Amniotic epithelial cell (primary cell): ENCODE measurements at places on chromosomes 2 and 18.

GRCh38 chr2:76973610-76974009 lies 548.6 kb downstream of the LRRTM4 start:
- DNase-seq, result no peak

GRCh38 chr2:205936446-205936845 lies 149.5 kb downstream of the INO80D start:
- DNase-seq, result no peak

- DNase-seq, result peak; percentile 90
Measured at GRCh38 chr2:23376972-23377371, 8.0 kb upstream of the KLHL29 start.

DNA sequence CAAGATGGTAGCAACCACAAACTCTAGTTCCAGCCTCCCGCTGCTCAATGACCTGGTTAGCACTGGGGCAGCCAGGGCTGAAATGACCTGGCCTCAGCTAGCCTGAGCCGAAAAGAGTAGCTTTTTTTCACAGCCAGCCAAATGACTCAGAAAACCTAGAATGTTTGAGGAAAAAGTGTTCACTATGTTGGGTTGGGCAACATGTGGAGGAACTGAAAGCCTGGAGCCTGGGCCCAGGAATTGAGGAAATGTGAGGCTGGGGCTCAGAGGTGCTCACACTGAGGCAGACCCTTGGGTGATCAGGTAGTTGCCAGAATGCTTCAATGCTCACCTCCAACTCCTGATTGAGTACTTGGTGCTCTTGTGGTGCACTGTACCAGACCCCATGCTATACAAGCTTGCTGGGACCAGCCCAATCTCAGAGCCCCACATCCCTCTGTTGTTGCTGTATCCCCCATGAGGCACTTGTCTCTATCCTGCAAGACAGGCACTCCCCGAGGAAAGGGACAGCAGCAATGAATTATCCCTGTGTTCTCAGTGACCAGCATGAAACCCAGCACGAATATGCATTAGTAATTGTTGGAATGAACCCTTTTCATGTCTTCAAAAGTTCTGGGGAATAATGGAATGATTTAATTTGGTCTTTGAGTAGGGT lies 116.2 kb downstream of the USP34 start:
- DNase-seq, result peak; percentile 63

DNA sequence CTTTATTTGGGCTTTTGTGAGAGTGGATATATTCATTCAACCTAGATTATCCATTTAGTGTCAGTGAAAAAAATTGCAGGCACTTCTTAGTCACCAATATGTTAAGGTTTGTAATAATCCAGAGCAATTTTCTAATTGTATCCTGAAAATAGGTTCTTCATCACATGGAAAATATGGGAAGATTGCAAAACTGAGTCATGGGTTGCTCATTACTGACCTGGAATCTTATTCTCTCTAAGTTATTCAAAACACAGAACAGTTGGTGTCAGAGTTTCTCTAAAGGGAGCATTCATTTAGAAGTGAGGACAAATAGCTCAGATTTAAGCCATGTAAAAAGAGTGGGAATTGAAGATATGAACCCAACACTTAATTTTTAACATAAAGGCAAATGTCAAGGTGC lies 181.3 kb downstream of the IKZF2 start:
- peak; percentile 61 for DNase-seq

- DNase-seq, result no peak
Measured at GRCh38 chr2:122186761-122187222, 431.3 kb downstream of the TSN start.

GRCh38 chr2:110837446-110838409 lies 105.4 kb downstream of the ACOXL start:
- no peak for DNase-seq

DNA sequence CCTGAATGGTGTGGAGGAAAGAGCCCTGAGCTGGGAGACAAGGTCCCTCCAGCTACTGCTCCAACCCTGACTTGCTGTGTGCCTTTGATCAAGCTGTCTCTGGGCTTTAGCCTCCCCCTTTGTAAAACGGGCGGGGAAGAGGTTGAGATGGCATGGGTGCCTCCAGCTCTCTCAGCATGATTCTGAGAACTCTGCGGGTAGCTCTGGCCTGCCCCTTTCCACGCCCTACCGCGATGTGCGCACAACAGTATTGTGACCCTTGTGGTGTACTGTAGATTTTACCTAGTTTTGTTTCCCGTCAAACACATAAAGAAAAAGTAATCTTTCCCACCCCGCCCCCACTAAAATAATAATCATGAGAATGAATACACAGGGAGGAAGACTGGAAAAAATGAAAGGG lies 5.3 kb downstream of the CD8A start:
- no peak for DNase-seq

DNA sequence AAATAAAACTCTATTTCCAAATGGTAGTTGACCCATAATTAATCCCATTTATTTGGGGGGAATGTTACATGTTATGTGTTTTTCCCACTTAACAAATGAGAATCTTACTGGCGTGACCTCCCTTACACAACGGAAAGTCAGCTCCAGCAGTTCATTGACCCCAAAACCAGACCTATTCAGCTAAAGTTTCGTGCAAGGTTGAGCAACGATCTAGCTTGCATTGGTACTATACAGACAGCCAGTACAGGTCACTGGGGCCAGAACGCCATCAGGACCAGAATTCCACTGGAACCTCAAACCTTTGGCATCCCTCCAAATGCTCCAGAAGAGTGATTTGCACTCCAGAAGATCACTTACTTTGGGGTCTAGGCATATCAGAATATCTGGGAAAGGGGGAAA lies 6.8 kb upstream of the CTAGE1 start:
- peak; percentile 35 for DNase-seq

GRCh38 chr18:8889489-8889888 lies 184.1 kb downstream of the MTCL1 start:
- DNase-seq, result peak; percentile 44

GRCh38 chr2:231665245-231666170 lies 42.8 kb upstream of the PTMA start:
- no peak for DNase-seq

GRCh38 chr2:224819075-224819474 lies 102.9 kb upstream of the CCDC195 start:
- DNase-seq, result no peak

DNA sequence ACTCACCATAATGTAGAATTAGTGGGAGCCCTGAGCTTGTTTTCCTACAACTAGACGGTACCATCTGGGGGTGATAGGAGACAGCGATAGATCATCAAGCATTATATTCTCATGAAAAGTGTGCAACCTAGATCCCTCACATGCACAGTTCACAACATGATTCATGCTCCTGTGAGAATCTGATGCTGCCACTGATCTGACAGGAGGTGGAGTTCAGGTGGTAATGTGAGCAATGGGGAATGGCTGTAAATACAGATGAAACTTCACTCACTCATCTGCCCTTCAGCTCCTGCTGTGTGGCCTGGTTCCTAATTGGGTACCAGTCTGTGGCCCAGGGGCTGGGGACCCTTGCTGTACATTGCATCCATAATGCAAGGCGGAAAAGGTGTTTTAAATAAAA lies 60.7 kb downstream of the USP34 start:
- peak; percentile 27 for DNase-seq

DNA sequence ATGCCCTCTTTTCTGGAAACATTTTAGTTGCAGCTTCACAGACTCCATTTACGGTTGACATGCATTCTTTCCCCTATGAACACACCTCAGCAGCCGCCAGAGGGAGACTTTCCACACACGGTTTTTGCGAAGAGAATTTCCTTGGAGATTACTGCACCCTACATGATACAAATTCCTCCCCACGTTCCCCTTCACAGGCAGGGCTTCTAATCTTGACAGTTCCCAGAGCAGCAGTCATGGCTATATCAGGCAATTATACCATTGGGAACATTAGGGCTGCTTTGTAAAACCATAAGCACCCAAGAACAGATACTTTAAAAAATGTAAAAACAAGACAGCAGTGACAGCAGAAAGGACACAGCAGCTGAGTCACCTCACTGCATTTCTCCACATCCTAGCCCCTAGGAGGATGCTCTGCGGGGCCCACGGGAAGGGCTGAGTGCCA lies 253.8 kb downstream of the TGIF1 start:
- peak; percentile 95 for DNase-seq

GRCh38 chr2:127146820-127147502 lies 40.0 kb upstream of the BIN1 start:
- DNase-seq, result no peak

- DNase-seq, result peak; percentile 92
Measured at GRCh38 chr2:238169048-238169707, 10.4 kb downstream of the ERFE start.

DNA sequence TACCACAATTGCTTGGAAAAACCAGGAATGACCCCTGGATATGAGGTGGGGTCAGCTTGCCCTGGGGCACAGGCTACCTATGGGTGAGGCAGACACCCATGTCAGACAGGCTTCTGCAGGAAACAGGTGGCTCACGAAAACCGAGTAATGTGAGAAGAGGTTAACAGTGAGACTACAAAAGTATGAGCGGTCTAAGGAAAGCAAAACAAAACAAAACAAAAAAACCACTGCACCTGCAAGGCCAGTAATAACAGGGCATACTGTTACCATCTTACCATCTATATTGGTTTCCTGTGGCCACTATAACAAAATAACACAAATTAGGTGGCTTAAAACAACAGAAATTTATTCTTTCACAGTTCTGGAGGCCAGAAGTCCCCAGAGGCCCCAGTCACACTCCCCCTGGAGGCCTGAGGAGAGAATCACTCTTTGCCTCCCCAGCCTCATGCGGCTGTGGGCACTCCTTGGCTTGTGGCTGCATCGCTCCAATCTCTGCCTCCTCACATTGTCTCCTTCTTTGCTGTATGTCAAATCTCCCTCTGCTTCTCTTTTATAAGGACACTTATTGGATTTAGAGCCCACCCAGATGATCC lies 86.6 kb upstream of the EPC2 start:
- DNase-seq, result no peak

GRCh38 chr2:163351966-163352365 lies 383.8 kb downstream of the FIGN start:
- no peak for DNase-seq

- DNase-seq, result no peak
Measured at GRCh38 chr2:198134293-198134955, 330.0 kb downstream of the PLCL1 start.

DNA sequence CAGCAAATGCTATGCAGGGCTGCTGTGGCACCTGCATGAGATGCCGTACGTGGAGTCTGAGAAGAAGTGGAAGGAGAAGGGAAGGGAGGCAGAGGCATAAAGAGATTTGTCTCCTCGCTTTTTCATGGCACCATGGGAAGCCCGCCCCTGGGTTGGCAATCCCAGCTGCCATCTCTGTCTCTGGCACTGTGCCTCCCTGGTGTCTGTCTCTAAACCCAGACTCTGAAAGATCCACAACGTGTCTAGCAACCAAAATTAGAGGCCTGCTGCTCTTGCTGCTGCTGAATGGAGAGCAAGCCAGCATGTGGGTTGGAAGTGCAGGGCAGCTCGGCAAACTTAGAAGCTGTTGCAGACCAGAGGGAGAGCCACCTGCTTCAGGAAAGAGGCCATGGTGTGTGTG lies 53.1 kb downstream of the INO80C start:
- DNase-seq, result no peak

- DNase-seq, result no peak
Measured at GRCh38 chr2:220509096-220509757, 881.8 kb downstream of the SLC4A3 start.

- no peak for DNase-seq
Measured at GRCh38 chr2:68737711-68738110, 3.1 kb downstream of the ARHGAP25 start.

- DNase-seq, result no peak
Measured at GRCh38 chr2:64604155-64604554, 49.6 kb downstream of the SERTAD2 start.

- no peak for DNase-seq
Measured at GRCh38 chr2:105141099-105141614, 100.4 kb upstream of the GPR45 start.

DNA sequence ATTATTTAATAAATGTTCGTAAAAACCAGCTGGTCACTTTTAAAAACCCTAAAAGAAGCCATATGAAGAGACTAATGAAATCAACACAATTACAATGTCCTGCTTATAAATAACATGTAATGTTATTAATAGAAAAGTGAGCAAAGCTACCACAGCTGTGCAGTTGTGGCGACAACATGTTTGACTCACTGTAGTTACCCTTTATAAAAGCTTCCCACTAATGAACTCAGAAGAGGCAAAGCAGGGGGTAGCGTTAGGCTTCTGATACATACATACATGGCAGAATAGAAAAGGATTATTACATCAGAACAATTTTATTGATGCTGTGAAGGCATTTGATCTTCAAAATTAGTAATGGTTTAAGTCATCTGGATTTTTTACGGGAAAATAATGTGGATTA lies 219.7 kb downstream of the SLC4A10 start:
- DNase-seq, result no peak

DNA sequence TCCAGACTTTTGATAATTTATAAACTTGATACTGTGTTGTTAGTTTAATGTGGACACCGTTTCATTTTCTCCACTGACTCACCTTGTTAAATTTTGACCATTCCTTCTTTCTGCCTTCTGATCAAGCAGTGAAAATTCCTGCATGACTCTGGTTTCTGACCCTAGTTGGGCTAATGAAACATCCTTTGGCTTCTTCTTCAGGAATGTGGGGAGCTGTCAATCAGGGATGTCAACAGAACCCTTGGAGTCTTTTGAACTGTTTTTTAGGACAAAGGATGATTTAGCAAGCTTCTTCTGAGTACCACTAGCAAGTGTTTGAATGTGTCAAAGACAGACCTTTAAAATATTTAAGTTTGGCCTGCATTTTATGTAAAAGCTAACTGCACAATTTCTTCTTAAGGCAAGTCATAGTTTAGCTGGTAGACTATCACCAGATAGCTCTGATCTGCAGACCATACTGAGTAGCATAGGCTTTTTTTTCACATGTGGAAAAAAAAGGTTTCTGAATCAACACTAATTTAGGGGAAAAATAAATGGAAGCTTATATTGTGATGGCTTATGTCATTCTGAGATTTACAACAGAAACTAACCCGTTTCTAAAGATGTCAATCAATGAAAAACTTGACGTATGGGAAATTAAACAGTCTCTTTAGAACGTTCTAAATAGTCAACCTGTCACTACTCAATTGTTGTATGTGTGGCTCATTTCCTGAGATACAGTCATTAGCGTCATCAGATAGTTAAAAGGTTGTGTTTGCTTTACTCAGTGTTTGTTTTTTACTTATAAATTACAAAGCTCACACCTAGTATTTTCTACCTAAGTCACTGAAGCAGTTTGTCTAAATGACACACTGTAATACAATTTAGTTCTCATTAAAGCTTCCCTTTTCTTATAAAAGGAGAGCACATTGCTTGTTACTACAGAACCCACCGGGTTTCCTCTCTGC lies 311.4 kb downstream of the PTPRM start:
- peak; percentile 10 for DNase-seq

DNA sequence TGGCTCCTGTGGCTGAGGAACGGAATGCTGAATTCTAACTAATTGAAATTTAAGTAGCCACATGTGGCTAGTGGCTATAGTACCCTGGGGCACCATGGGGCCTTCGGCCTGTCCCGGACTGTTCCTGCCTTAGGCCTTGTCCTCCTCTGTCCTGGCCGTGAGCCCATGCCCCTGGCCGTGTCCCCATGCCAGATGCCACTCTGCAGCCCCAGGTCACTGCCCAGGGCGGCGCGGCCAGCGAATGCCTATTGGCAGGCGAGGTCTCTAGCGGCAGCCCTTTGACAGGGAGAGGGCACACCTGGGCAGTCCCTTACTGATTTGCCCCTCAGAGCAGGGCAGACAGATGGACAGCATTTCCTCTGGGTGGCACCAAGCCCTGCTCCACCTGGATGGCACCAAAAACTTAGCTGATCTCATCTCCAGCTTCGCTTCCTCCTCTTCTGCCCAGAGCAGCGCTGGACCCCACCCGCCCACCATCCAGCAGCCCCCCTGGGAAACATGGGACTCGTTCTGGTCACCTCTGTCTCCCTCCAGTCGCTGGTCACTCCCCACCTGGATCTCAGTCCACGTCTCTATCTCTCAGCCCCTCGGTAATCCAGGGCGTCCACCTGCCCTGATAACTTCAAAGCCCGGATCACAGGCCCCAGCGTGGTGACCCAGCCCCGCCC lies 1.1 kb upstream of the DGKD start:
- DNase-seq, result no peak
